ENCODE measurements at places on chromosomes 16 and 17.

DNA sequence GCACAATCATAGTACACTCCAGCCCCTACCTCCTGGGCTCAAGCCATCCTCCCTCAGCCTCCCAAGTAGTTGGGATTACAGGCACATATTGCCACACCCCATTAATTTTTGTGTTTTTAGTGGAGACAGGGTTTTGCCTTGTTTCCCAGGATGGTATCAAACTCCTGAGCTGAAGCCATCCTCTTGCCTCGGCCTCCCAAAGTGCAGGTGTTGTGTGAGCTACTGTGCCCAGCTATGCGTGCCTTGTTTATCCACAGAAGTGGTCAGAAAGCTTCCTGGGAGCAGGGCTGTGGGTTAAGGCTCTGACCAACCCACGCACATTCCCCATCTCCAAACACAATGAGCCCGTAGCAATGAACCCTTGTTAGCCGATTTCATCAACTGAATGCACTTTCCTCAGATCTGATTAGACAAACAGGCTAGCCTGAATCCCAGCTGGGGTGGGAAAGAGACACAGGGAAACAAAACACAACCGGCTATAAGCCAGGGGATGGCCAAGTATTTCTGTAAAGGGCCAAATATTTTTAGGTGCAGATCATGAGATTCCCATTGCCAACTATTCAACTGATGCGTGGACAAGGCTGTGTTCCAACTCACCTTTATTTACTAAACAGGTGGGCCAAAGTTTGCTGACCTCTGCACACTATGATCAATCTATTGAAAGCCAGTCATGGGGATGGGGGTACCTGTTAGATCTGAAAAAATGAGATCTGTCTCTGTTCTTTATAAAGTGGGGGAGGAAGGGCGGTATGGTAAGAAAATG is 193.6 kb downstream of the CPPED1 start:
- no peak for DNase-seq

DNA sequence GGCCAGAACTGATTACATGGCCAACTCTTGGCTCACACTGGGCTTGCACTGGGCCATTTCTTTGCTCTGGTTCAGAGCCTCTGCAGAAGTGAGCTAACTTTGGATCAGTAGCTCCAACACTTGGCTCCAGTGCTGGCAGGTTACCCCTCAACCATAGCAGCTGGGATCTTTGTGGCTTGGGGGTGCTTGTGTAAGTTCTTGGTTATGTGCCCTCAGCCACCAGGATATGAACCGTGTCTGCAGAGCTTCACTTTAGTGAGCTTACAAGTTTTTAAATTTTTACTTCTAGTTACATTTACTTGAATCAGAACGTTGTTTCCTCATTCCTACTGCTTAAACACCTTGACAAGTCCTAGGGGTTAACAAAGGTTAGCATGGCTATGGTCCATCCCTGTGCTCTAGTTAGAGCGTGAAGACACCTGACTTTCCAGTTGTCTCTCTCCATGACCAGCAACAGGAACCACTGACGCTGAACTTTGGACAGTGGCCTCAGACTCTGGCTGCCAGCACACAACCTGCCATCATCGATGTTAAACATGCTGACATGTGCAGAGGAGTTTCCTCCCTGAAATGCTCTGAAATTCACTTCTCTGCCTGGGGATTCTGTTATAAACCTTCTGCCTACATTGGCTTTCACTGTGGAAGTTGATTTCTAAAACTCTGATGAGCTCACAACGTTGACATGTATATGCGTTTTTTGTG is 4.1 kb downstream of the PDF start:
- peak; percentile 41 for DNase-seq

DNA sequence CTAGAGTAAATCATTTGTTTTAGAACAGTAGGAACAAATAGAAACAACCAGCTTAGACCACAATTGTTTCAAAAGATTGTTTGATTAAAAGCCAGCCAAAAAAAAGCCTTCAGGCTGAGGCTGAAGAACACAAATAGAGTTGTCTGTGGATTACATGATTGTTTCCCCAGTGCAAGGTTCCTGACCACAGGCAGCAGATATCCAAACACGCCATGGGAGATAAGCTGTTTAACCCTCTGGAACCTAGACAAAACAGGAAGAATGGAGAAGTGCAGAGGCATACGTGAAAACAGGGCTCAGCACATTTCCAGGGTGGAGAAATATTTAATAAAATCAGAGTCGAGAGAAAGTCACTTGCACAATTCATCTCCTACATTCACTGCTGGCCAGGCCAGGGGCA is 21.0 kb downstream of the ATPAF2 start:
- DNase-seq: no peak

DNA sequence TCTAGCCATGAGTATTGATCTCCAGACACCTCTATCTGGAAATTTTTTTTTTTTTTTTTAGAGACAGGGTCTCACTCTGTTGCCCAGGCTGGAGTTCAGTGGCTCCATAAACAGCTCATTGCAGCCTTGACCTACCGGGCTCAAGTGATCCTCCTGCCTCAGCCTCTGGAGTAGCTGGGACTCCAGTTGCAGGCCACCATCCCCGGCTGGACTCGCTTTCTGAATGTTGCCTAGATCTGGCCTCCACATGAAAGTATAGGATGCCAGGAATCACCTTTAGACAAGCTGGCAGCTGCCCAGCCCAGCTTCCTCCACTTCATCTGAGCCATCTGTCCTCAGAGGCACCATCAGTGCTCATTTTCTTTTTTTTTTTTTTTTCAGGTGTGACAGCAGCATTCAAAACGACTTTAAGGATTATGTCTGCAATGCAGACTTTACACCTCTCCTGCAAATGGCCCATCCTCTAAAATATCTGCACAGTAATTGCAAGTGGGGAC is 6.4 kb upstream of the PRR14 start:
- DNase-seq: peak; percentile 40

GRCh38 chr17:46270032-46270431 is 24.9 kb upstream of the LRRC37A start:
- DNase-seq: no peak

GRCh38 chr16:89765292-89765830 is 44.0 kb downstream of the ZNF276 start:
- DNase-seq: no peak

DNA sequence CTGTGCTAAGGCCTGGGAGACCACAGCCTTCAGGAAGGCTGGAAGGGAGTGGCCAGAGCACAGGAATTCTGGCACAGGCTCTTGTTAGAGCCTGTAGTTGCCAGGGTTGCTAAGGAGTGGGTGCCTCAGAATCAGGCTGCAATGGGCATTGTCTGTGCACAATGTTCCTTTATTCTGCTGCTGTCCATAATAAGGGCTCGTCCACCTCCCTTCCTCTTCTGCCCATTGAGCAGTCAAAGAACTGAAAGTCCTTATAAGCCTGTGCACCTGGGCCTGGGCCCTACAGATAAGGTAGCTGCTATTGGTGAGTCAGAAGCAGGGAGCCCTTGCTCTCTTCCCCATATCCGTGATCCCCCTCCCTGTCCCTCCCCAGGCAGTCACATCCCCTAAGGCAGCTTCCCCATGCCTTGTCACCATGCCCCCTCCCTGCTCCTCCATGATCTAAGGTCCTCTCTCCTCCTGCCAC is 5.4 kb upstream of the CNGB1 start:
- peak; percentile 41 for DNase-seq

- DNase-seq: no peak
These were observed 93.3 kb downstream of the C16orf78 start for GRCh38 chr16:49466881-49467280.

- no peak for DNase-seq
These were observed 13.9 kb upstream of the GINS3 start for GRCh38 chr16:58378401-58378800.

DNA sequence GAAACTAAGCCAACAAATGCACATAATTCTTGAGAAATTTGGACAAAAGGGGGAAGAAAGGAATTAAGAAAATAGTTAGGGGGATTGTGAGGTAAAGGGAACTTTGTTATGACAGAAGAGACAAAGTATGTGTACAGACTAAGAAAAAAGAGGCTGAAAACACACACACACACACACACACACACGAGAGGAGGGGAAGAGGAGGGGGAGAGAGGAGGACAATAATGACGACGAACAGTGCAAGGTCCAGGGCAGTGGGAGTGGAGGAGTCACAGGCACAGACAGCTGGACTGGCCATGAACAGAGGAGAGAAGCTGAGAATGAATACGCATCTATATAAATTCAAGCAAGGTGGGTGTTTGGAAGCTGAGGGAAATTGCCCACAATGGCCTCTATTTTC is 44.6 kb downstream of the MARVELD3 start:
- no peak for DNase-seq

DNA sequence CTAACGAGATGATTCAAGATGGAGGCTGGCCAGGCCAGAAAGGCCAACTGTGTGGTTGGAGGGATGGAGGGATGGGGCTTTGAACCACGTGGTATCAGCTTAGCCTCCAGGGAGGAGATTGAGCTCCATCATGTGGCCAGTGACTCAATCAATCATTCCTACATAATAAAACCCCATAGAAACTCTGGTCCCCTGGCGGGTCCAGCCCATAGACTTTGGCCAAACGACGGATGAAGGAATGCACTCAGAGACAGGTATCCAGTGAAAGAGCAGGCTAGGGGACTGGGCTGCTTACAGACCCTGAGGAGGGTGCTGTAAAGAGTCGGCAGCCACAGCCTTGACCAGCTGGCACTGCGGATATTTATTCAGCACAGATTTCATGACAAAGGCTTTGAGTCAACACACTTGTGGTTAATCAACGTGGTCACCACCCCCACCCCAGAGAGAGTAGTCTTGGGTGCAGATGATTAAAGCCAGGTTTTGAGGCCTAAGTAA is 308.7 kb upstream of the TNRC6C start:
- no peak for DNase-seq

DNA sequence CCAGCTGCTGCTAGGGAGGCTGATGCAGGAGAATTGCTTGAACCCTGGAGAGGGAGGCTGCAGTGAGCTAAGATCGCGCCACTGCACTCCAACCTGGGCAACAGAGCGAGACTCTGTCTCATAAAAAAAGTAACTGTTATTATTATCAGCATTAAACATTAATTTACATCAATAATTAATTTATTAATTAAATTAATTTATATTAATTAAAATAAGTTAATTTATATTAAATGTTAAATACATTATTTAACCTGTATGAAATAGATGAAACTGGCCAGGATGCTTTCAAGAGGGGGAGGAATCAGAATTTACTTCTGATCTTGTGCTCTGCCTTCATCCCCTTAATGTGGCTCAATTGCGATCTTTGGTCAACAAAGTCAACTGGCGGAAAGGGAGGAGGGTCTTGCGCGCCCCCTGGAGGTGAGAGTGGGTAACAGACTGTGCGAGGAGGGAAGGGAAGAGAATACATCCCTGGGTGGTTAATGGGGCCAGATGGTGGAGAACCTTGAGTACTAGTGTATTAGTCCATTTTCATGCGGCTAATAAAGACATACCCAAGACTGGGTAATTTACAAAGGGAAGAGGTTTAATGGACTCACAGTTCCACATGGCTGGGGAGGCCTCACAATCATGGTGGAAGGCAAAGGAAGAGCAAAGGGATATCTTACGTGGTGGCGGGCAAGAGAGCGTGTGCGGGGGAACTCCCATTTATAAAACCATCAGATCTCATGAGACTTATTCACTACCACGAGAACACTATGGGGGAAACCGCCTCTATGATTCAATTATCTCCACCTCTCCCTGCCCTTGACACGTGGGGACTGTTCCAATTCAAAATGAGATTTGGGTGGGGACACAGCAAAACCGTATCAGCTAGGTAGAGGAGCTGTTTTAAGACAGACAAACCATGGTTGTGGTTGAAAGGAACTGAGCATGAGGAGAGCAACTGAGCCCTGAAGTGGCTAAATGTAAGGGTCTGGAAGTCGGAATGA is 15.7 kb upstream of the CPPED1 start:
- peak; percentile 68 for DNase-seq

DNA sequence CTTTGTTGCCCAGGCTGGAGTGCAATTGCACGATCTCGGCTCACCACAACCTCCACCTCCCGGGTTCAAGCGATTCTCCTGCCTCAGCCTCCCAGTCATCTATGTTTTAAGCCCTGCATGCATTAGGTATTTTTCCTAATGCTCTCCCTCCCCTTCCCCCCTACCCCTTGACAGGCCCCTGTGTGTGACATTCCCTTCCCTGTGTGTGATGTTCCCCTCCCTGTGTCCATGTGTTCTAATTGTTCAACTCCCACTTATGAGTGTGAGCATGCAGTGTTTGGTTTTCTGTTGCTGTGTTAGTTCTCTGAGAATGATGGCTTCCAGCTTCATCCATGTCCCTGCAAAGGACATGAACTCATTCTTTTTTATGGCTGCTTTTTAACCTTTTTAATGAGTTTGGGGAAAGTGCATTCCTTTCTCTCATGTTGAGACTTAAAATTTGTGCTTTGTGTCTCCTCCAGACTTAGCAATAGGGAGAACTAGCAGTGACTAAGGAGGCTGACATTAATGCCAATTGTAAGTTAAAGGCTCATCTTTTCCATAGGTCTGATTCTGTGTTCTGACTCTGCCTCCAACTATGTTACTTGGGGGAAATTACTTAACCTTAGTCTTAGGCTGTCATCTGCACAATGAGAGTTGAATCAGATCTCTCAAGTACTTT is 17.7 kb upstream of the PHAF1 start:
- no peak for DNase-seq

- DNase-seq: peak; percentile 67
These were observed 103.4 kb downstream of the ZNF778 start for GRCh38 chr16:89320782-89321501.

DNA sequence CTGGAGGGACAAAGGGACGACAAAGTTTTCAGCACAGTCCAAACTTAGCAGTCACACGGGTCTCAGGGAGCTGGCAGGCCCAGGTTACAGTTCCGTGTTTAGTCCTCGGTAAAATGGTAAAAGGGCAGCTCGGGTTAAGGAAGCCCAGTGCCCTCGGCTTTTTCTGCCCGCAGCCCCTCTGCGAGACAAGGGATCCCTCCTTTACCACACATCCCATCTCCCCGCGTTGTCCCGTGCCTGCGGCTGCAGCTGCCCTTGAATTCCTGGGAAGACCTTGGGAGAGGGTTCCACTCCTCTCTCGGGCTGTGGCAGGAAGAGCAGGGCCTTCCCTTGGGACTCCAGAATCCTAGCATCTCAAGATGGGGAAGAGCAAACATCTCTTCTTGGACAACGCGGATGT is 7.2 kb upstream of the RAB37 start:
- DNase-seq: no peak

- DNase-seq: no peak
These were observed 56.1 kb downstream of the ESRP2 start for GRCh38 chr16:68179855-68180254.

GRCh38 chr17:68531252-68531651 is 19.0 kb downstream of the PRKAR1A start:
- DNase-seq: no peak

GRCh38 chr16:73301984-73302383 is 254.1 kb upstream of the ZFHX3 start:
- DNase-seq: no peak
